ENCODE measurements at places on chromosomes 4 and X.

GRCh38 chr4:183691006-183691405, 31.9 kb downstream of the TRAPPC11 start:
- no peak for DNase-seq

DNA sequence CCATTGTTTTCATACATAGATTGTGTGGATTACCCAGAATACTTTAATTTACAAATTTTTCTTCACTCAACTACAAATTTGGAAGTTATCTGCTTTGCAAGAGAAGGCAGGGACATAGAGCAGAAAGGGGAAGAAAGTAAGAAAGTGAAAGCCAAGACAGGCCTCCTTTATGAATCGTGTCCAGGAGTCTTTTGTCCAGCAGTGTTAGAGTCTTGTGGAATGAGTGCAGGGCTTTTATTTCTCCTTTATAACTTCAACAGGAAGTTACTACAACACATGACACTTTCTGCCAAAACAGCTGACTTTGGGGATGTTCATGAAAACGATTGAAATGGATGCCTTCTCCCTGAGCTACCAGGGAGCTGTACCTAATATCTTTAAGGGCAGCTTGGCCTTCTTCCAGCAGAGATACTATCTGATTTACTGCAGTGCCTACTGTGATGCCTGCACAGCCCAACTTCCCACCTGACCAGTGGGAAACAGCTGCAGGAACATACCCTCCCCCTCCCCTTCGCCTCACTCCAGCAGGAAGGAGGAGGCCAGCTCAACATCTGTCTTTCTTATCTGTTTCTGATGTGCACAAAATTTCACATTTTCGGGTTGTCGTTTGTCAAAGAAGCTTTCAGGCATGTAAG, 557.7 kb upstream of the SLIT2 start:
- peak; percentile 9 for DNase-seq

- DNase-seq, result no peak
Observed at GRCh38 chr4:121648516-121648915, 48.3 kb downstream of the ANXA5 start.

DNA sequence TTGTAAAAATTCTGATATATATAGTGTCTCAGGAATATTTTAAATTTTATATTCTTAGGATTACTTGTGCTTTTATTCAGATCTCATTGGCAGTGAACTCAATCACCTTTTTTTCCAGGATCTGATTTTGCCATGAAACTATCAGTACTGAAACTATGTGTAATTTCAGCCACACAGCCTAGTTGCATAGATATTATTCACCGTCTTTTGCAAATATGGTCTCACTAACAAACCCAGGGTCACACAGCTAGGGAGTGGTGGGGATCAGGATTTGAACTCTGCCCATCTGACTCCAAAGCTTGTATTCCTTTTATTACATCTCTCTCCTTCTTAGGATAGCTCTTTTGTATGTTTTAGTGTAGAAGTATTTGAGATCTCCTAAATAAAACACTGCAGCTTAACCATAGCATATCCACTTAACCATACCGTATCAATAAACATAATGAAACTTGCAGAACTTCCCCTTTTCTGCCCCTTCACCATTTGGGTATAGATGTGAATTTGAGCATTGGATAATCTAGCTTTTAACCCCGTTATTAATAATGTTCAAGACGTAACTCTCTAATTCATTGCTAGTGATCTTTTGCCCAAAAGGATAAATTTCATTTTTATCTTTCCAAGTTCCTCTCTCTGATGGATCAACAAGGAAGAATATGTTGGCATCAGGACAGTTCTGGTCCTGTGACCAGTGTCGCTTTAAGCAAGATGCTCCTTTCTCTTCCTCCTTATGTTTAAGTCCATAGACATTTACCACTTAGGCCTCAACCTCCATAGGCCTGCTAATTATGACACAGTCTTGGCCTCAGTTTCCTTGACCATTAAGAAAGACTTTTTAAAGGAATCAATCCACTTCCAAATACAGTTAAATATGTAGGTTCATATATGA, 74.6 kb downstream of the RAPGEF2 start:
- no peak for DNase-seq

GRCh38 chr4:122710434-122711308, 21.8 kb upstream of the BBS12 start:
- no peak for DNase-seq

DNA sequence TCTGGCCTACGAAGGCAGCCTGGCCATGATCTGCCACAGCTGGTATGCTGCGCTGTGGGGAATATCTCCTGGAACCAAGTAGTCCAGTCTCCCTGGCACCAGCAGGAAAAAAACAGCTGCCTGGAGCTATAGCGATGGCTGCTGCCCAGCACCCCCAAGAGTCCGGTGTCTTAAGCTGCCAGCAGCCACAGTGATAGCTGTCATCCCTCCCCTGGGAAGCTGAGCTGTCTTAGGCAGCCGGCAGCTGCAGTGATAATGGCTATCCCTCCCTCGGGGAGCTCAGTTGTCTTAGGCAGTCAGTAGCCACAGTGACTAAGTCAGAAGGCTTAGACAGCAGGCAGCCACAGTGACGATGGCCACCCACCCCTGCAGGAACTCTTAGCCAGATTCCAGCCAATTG, 205.1 kb downstream of the STPG2 start:
- no peak for DNase-seq

DNA sequence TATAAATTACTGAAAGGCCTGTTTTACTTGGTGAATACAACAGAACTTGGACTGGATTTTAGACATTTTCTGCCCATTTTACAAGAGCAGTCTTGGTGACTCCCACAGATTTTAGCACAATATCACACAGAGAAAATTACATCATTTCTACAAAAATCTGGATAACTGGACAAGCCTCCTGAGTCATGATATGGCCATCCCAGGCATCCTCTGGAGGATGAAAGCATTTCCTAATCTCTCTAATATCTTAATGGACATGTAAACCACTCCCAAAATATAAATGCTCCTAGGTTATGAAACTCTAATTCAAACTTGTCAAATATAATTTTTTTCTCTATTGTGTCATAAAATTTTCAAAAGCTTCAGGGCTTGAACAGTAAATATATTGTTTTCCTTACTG, 1170.8 kb upstream of the PCDH7 start:
- no peak for DNase-seq

GRCh38 chrX:1493412-1493811, 40.7 kb upstream of the ASMTL start:
- no peak for DNase-seq

GRCh38 chr4:168882650-168883233, 127.3 kb downstream of the CBR4 start:
- no peak for DNase-seq

DNA sequence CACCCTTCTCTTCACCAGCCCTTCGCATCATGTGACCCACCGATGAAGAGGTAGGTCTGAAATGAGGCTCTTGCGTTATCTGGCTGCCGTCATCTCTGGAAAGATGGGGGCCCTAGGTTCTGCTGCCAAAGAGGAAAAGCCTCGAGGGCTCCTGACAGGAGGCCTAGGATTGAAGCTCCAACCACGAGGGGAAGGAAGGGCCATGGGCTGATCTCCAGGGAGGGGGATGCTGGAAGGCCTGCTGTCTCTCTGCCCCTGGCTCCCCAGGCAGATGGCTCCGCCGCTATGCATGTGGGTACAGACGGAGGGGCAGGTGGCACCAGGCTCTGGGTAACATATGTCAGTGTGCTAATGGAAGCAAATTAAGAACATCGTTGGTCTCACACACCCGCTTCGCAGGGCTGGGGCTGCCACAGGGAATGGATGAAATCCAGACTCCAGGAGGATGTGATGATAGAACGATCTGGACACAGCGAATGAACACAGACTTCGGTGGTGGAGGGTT, 44.9 kb downstream of the AFAP1 start:
- DNase-seq, result no peak

DNA sequence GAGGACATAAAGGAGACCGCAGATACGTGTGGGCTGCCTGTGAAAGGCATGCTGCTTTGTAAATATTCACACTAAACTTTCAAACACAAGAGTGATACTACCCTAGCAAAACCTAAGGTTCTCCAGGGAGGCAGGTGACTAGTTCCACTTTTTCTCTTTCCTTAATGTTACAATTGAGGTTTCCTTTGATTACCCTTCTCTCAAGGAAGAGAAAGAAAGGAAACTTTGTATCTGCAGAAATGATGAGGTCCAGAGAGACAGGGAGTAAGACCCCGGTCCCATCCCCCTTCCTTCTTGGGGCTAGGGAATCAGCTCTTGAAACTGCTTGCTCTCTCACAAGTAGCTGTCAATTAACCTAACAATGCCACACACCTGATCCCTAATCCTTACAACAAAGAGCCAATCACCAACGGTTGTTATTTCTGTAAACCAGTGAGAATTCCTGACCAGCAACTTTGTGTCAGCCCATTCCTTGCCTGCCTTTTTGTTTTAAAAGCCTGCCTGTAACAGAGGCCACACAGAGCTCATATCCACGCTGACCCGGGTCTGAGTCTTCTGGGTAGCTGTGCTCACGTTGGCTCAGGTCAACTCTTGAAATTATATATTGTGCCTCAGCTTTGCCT, 754.8 kb upstream of the FRG1 start:
- DNase-seq, result peak; percentile 82

DNA sequence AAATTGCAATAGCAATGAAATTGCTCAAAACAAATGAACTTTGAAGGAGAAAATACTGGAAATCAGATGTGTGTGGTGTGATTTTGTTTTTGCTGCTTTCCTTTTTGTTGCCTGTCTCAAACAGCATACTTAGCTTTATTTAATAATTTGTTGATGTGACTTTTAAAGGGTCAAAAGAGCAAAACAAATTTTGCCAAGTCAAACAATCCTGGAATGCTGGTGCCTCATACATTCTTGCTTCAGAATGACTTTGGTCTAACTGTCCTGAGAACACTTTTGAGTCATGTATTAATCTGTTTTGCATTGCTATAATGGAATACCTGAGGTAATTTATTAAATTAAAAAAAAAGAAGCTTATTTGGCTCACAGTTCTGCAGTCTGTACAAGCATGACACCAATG, 3.4 kb downstream of the PF4V1 start:
- DNase-seq, result no peak

DNA sequence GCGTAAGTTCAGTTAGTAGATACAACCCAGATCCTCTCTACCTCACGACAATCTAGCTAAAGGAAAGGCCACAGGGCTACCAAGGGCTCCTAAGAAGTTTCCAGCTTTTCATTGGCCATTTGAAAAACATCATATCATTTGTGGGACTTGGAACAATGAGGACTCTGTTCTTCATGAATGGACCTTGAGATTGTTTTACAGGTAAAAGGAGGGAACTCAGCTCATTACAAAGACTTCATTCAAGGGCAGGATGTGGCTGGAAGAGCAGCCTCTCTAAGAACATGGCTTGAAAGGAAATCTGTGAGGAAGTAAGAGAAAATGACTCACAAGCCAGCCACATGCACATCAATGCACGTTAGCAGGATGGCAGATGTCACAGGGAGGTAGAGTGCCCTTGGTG, 105.9 kb upstream of the SLC7A11 start:
- DNase-seq, result no peak

DNA sequence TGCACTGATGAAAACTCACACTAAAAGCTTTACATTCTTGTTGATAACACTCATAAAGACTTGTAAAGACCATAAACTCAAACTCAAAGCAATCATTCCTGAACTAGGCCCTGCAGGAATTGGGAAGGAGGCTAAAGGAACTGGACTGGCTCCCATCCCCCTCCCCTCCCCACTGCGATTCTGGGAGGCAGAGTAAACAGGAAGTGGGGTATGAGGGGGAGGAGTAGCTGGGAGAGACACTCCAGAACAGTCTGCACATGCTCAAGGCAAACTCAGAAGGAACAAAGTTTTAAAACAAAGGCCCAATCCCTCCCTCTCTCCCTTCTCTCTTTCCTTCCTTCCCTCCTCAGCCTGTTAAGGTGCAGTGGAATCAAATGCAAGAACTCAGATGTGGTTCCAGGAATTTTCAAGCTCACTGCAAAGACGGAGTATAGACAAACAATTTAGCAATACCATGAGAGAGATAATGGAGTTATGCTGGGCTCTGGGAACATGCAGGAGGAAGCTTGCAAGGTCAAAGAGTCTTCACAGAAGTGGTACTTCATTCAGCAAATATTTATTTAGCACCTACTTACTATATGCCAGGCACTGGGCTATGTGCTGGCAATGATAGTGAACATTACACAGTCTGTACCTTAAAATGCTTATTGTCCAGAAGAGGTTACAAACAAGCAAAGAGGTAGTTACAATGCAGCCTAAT, 15.9 kb downstream of the MID1IP1 start:
- peak; percentile 41 for DNase-seq

DNA sequence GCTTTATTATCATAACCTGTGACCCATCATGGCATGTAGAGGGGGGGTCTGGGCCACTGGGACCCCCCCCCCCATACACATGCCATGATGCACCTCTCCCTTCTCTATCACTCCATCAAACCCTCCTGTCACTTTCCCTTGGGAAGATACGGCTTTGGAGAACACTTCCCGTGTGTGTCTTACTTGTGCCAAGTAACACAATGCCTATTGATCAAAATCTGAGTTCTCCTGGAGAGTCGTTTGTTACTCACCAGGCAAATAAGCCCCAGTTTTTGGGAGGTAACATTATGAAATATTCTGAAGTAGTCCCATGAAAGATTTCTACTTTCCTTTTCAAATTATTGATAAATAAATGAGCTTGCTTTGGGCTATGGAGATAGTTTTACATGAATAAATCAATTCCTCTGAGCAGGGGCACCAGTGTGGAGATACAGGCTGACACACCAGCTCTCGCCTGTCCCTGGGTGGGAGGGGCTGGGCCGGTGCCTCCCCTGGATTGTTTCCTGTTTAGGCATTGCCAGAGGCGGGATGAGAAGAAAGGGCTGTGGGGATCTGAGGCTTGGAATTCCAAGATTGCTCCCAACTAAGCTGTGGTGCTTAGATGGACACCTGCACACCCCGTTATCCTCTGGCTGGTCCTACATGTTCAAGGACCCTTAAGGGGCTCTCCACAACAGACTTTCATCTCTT, 63.2 kb upstream of the WWC2 start:
- DNase-seq, result peak; percentile 36

GRCh38 chrX:140431521-140431920, 73.3 kb downstream of the SOX3 start:
- DNase-seq, result no peak

GRCh38 chrX:152946681-152947080, 47.2 kb downstream of the PNMA5 start:
- DNase-seq, result no peak

- DNase-seq, result no peak
Observed at GRCh38 chr4:176538217-176538925, 218.6 kb downstream of the SPCS3 start.

- DNase-seq, result peak; percentile 20
Observed at GRCh38 chrX:108020631-108021030, 24.2 kb upstream of the VSIG1 start.

DNA sequence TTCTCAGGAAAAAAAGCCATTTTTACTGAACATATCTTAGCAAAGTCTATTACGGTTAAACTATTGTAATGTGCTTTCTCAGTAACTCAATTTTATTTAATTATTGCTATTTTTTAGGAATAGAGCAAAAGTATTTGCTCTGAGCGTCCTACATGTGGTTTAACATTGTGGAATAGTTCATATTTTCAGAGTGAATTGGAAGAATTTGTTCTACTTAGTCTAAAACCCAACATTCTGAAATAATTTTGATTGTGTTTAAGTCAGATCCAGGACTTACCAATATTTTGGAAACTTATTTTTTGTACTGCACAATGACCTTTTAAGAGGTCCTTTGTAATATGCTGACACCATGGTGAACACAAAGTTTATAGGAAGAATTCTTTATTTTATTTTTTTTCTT, 27.2 kb downstream of the CXCL1 start:
- DNase-seq, result no peak

- DNase-seq, result no peak
Observed at GRCh38 chr4:148962539-148963290, 520.5 kb upstream of the NR3C2 start.
